ENCODE measurements at places on chromosomes 5 and 9.

DNA sequence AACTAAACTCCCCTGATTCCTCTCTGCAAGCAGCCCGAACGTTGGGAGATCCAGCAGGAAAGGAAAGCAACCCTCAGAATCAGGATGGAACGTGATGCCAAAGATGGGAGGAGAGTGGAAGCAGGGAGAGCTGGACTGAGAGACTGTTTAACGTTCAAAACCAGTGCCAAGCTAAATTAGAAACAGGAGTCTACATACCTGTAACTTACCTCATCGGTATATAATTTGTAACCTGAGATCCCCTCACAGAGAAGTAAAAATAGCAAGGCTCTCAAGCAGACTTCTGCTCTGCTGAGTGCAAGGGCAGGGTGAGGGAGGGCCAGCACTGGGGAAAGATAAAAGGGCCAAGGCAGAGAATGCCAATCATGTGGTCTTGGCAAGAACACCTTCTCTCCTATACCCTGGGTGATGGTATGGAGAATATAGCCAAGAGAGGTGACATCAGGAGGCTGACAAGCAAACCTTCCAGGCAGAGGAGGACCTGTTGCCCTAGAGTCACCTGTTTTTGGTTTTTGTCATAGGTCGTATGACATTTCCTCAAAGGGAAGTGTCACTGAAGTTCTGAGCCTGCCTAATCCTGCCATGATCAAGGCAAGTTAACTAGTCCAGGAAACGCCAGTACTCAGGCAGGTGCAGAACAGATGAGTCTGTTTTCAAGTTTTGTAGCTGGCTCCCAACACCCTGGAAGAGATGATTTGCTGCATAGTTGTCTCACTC lies 472.0 kb downstream of the NFIB start:
- no peak for DNase-seq

DNA sequence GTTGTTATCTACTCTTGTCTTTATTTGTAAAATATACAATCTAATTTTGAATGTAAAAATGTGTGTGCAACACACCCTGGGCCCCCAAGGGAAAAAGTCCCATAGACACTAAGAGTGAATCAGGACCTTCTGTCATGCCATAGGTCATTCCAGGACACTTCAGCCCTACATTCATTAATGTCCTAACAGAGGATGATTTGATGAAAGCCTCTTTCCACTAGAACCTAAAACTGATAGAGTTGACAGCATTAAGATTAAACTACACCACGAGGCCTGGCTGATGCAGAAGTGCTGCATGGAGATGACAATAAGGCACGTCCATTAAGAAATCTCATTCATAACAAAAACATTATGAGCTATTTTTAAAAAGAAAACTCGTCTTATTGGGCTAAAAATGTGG lies 46.2 kb downstream of the FRMD3 start:
- no peak for DNase-seq

GRCh38 chr9:132169672-132170392 lies 8.0 kb downstream of the NTNG2 start:
- peak; percentile 59 for DNase-seq

DNA sequence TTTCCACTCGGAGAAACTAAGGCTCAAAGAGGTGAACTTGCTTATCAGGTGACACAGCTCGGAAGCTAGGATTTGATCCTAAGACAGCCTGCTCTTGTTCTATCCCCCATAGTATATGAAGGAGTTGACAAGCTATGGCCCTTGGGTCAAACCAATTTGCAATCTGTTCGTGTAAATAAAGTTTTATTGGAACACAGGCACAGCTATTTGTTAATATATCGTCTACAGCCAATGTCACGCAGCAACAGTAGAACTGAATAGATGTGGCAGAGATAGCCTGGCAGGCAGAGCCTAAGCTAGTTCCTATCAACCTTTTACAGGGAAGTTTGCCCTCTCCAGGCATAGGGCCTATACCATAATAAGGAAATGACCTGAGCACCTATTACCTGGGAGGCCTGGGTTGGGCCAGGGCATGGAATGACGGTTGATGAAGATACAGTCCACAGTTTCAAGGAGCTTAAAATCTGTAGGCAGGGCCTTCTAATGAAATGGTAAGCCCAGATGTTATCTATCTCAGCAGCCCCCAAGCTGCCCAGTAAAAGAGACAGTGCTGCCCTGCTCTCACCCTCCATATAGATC lies 179.0 kb downstream of the TTLL11 start:
- DNase-seq, result no peak

DNA sequence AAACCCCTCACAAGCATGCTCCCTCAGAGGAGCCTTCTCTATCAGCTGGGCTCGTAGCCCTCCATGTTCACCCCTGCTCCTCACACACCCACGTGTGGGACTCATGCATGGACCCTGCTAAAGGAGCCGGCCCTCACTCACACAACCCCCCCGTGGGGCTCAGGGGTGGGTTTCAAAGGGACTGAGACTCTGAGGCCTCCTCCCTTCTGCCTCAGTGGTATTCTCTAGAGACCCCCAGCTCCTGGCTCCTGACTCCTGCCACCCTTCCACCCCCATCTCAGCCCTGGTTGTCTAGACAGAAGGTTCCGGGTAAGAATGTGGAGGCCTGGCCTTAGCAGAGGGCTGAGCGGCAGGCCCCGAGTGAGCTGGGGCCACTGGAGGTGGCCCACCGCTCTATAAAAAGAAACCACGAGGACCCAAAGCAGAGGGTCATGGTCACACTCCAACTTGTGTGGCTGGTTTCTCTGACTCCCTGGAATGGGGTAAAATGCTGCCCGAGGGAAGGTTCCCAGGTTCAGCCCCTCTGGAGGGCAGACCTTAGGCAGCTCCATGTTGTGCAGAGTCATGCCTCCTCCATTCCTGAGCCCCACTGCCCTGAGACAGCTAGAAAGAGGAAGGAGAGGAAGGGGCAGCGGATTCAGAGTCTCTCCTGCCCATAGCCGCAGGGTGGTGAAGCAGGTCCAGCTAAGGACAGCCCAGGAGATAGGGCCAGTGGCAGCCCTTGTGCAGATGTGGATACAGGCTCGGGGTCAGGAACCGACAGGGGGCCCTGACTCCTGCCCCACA lies 10.8 kb downstream of the SEPTIN8 start:
- no peak for DNase-seq

DNA sequence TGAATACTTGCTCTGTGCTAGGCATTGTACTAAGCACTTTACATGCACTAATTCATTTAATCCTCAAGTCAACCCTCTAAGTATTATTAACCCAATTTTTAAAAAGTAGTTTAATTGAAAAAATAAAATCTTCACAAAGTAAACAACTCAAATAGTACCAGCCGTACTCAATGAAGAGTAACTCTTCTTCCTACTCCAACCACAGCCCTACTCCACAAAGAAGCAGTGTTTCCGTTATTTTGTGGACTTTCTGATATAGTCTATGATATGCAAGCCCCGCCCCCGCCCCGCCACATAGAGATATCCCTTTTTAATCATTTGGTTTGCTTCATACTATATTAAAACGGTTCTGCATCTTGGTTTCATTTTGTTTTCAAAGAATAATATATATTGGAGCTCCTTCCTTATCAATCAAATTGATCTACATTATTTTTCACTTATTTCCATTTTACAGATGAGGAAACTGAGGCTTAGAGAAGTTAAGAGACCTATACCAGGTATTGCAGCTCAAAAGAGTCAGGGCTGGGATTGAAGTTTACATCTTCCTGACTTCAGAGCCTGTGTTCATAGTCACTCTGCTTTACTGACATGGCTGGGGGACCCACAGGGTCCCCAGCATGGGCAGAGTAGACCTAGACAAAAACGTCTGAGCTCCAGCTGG lies 78.6 kb downstream of the PCDH1 start:
- DNase-seq, result no peak

- DNase-seq, result no peak
These were observed 75.0 kb downstream of the LIX1 start for GRCh38 chr5:97067296-97067850.

Measured in hematopoietic multipotent progenitor cell treated with erythropoietin and hydrocortisone succinate and interleukin-3 and kit ligand, for 15 days (in vitro differentiated cells).